SK-N-SH (cell line): ENCODE measurements at places on chromosomes 7 and 10.
A peak's percentile ranks its signal among the peaks of the same experiment; 100 is the strongest.

GRCh38 chr7:152435384-152436110, at the start of gene KMT2C:
Gene KMT2C, minus strand, starts transcription at chr7:152436003. Its CDS starts 217 bp downstream, at chr7:152435786.
- peak; percentile 92 for DNase-seq

- DNase-seq, result no peak
These were observed 88.6 kb downstream of the PTPRN2 start for GRCh38 chr7:158499082-158499455.

GRCh38 chr7:151869455-151869854, 7.5 kb downstream of the PRKAG2 start:
- DNase-seq, result no peak

DNA sequence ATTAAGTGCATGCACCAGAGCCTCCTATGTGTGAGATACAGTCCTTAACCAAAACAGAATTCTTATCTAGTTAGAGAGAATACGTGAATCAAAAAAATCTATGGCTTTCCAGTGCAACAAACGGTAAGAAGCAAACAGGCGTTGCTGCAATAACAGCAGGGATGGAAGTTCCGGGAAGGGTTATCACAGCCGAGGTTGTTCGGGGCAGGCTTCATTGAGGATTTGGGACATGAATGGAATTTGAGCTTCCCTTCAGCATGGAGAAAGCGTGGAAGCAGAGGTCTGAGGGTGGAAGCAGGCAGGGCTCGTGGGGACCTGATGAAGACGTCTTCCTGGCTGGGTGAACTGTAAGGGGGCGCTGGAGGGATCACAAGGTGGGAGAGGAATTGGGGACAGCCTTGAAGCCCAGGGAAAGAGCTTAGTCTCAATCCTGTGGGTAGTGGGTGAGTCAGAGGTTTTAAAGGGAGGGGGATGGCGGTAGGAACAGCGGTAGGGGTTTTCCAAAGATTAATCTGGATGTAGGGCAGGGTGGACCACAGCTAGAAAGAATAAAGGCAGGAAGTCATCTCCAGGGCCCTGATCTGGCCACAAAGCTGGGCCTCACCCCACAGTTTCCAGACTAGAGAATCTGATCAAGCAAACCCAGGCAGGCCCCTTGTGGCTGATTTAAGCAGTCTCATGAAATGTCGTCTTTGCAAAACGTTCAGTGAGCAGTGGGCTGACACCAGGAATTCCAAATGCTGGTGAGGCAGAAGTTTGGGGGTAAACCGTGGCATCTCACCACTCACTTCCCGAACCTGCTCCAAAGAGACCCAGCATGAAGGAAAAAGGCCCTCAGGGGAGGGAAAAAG, 65.1 kb downstream of the CALML3 start:
- no peak for DNase-seq

DNA sequence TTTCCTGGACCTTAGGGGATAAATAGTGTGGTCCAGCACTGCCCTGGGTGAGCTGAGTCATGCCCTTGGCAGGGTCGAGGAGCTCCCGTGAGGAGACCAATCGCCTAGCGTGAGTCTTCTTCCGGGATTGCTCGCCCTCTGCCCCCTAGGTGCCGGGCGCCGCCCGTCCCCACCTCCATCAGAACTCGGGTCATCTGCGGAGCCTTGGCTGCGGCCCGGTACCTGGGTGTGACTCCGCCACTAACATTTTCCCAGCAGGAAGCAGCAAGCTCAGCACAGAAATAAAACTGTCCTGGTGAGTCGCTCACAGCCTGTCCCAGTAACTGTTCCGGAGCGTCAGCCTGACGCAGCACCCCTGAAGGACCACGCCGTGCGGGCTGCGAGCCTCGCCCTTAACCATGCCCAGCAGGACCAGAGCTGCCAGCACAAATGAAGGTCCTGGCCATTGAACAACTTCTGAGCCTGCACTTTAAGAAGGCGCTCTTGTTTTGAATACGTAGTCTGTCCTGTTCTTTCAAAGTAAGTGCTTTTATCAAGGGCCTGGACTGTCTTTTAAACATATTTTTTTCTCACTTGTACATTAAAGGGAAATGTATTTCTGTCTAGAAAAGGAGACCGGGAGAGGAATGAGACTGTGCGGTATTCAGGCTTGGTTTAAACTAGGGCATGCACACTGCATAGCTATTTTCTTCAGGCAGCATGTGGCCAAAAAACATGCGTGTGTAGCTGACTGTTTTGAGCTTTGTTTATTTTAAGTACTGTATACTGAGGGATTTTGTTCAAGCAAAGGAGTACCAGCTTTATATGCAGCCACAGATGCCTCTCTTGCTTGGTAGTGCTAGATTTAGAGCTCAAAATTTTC, 136.7 kb downstream of the HECW1 start:
- no peak for DNase-seq

GRCh38 chr7:45975847-45976484, 54.9 kb upstream of the IGFBP3 start:
- no peak for DNase-seq

GRCh38 chr7:3678314-3678810, 377.3 kb downstream of the SDK1 start:
- no peak for DNase-seq
